Mesendoderm (in vitro differentiated cells): ENCODE measurements at places on chromosomes 12 and 14.

DNA sequence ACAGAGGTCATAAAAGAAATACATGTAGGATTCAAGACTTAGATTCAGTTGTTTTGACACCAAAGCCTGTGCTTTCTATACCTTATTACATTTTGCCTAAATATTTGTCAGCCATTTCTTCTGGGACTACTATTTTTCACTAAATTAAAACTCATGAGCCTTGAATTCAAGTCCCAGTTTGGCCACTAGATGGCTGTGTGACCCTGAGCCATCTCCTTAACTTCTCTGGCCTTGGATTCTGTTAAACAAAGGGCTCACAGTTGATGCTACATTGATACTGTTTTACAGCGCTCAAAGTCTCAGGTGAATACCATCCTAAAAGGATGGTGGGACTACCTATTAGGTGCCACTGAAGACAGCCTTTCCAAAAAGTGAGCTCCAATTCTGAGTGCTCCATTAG lies 39.6 kb upstream of the CCDC198 start:
- H3K4me3 ChIP-seq: no peak overlapping the region
- H3K4me1 ChIP-seq: no peaks in the 10 kb centered on the region
- H3K27ac ChIP-seq: no peak overlapping the region
- peak; percentile 49 for DNase-seq
- no peaks in the 10 kb centered on the region for H3K27me3 ChIP-seq

- no peaks in the 10 kb centered on the region for H3K36me3 ChIP-seq
- no peak overlapping the region for H3K27ac ChIP-seq
- no peak for DNase-seq
- H3K4me3 ChIP-seq: no peak overlapping the region
- no peaks in the 10 kb centered on the region for H3K27me3 ChIP-seq
Observed at GRCh38 chr12:120376934-120377572, 8.1 kb upstream of the MSI1 start.

DNA sequence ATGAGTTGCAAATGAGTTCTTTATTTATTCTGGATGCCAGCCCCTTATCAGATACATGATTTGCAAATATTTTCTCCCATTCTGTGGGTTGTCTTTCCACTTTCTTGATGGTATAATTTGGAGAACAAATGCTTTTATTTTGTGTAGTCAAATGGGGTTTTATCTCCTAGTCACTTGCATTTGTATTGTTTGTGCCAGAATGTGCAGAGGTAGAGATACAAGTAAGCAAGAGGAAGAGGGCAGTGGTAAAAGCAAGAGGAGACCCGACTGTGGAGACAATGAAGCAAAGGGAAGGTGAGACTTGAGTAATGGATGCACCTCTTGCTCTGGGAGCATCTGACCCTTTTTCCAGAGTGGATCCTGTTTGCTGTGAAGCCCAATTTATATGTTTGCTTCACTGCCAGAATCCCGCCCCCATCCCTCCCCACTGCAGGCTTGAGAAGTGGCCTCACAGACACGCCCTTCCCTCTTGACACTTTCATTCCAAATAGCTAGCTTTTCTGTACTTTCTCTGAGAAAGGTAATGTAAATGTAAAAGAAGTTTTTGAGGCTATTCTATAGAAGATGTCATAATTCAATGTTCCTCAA lies 786 bp upstream of the PFKM start:
- H3K4me1 ChIP-seq: peaks cover 2% of the 10 kb centered on the region
- no peaks in the 10 kb centered on the region for H3K36me3 ChIP-seq
- no peak overlapping the region for H3K4me3 ChIP-seq

- H3K27me3 ChIP-seq: no peaks in the 10 kb centered on the region
- H3K4me1 ChIP-seq: no peaks in the 10 kb centered on the region
- no peaks in the 10 kb centered on the region for H3K36me3 ChIP-seq
- no peak overlapping the region for H3K4me3 ChIP-seq
- H3K27ac ChIP-seq: no peak overlapping the region
Observed at GRCh38 chr12:102702447-102703114, 214.5 kb downstream of the PAH start.

GRCh38 chr14:71855399-71856036 lies 76.7 kb upstream of the RGS6 start:
- H3K4me1 ChIP-seq: no peaks in the 10 kb centered on the region
- H3K4me3 ChIP-seq: no peak overlapping the region
- no peaks in the 10 kb centered on the region for H3K27me3 ChIP-seq

- no peak for DNase-seq
- no peak overlapping the region for H3K4me3 ChIP-seq
- no peaks in the 10 kb centered on the region for H3K36me3 ChIP-seq
- H3K27ac ChIP-seq: no peak overlapping the region
Observed at GRCh38 chr14:72305561-72305960, 373.3 kb downstream of the RGS6 start.

- no peaks in the 10 kb centered on the region for H3K4me1 ChIP-seq
- H3K27ac ChIP-seq: no peak overlapping the region
- DNase-seq: no peak
Observed at GRCh38 chr14:74906925-74907521, 16.0 kb downstream of the RPS6KL1 start.

DNA sequence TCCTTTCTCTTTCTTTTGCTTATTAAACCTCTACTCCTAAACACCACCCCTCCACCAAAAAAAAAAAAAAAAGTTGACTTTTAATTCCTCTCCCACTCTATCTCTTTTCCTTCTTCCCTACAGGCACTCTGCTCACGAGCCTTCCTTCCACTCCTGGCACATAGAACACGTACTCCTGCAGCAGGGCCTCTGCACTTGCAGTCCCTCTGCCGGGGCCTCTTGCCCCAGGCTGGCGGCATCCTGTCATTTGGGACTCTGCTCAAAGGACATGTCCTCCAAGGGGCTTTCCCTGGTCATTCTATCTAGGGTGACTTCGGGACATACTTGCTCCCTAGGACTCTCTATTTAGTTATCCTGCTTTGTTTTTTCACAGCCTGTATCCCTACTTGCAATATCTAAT lies 7.7 kb downstream of the FOS start:
- peak; percentile 46 for DNase-seq
- no peak overlapping the region for H3K4me3 ChIP-seq

GRCh38 chr12:100356644-100357223 lies at the start of gene SLC17A8:
SLC17A8 (plus strand) TSS chr12:100357074; CDS start chr12:100357392, 318 bp downstream.
- H3K4me3 ChIP-seq: no peak within 1 kb of the TSS
- no peaks in the 10 kb centered on the region for H3K4me1 ChIP-seq
- H3K27ac ChIP-seq: no peak within 1 kb of the TSS

- no peak overlapping the region for H3K27ac ChIP-seq
- H3K36me3 ChIP-seq: no peaks in the 10 kb centered on the region
- DNase-seq: no peak
- H3K4me3 ChIP-seq: no peak overlapping the region
- no peaks in the 10 kb centered on the region for H3K27me3 ChIP-seq
Observed at GRCh38 chr12:53775478-53776145, 23.8 kb upstream of the CISTR start.

GRCh38 chr12:26251600-26251999 lies 56.2 kb downstream of the SSPN start:
- no peaks in the 10 kb centered on the region for H3K36me3 ChIP-seq
- no peak overlapping the region for H3K27ac ChIP-seq
- DNase-seq: no peak

GRCh38 chr12:75944097-75944904 lies 87.3 kb downstream of the PHLDA1 start:
- no peaks in the 10 kb centered on the region for H3K36me3 ChIP-seq
- H3K4me1 ChIP-seq: peaks cover 10% of the 10 kb centered on the region
- no peaks in the 10 kb centered on the region for H3K27me3 ChIP-seq
- no peak overlapping the region for H3K4me3 ChIP-seq

GRCh38 chr12:122825773-122826724 lies 9.2 kb upstream of the HIP1R start:
- H3K36me3 ChIP-seq: no peaks in the 10 kb centered on the region
- no peaks in the 10 kb centered on the region for H3K4me1 ChIP-seq
- DNase-seq: no peak
- no peak overlapping the region for H3K27ac ChIP-seq
- H3K27me3 ChIP-seq: no peaks in the 10 kb centered on the region

- no peak for DNase-seq
- no peak overlapping the region for H3K4me3 ChIP-seq
- H3K27me3 ChIP-seq: no peaks in the 10 kb centered on the region
- no peak overlapping the region for H3K27ac ChIP-seq
Observed at GRCh38 chr14:76081642-76082041, 70.1 kb upstream of the GPATCH2L start.
